ENCODE measurements at places on chromosomes 1 and 21.

DNA sequence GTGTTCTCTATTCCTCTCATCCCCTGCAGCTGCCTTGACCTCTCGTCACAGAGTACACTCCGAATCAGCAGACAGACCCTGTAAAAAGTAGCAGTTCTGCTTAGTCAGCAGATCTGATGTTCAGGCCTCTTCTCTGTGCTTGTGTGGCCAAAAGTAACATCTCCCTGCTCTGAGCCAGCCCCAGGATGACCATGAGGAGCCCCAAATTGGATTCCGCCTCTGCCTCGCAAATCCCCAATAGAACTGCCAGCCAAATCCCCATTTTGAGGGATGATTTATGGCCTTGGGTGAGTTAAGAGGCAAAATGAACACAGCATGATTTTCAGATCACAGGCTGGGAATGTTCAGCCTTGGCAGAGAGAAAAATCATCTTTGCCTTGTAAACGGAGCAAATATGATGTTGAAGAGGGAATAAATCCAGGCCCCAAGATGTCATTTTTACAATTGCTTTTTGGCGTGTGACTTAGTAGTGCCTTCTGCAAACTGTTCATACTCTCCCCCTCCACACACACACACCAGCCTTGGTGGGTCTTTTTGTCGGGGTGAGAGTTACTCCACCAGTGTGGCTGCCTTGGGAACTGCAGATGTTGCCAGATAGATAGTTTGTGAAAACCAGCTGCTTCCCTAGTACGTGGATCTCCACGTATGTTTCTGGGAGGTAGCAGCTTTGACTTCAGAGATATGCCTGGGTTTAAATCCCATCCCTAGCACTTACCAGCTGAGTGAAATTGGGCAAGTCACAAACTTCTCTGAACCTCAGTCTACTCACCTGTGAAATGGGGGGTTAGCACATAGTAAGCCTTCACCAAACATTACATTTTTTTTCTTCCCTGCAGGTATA, 77.8 kb downstream of the MAN1C1 start:
- no peak for DNase-seq

GRCh38 chr1:150760013-150760412, 5.6 kb downstream of the CTSS start:
- DNase-seq, result no peak

- no peak for DNase-seq
Observed at GRCh38 chr1:99445486-99445885, 181.2 kb downstream of the PLPPR4 start.

GRCh38 chr1:209363112-209363511, 220.4 kb upstream of the CAMK1G start:
- no peak for DNase-seq

GRCh38 chr1:4565166-4565565, 89.2 kb upstream of the AJAP1 start:
- no peak for DNase-seq

DNA sequence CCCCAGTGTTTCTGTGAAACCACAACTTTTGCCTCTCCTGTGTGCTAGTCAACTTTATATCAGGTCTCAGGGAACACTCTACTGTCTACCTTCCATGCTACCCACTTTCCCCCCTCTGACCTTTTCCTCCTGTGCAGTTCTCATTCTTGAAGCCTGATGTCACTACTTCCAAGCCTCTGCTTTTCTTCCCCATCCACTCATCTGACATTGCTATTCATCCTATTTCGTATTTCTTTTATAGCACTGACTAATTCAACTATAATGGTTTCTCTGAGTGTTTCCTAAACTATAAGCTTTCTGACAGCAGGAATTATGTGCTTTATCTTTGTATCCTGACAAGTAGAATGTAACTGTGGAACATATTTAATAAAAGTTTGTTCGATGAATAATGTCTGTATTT, 18.2 kb upstream of the DPH5 start:
- no peak for DNase-seq

DNA sequence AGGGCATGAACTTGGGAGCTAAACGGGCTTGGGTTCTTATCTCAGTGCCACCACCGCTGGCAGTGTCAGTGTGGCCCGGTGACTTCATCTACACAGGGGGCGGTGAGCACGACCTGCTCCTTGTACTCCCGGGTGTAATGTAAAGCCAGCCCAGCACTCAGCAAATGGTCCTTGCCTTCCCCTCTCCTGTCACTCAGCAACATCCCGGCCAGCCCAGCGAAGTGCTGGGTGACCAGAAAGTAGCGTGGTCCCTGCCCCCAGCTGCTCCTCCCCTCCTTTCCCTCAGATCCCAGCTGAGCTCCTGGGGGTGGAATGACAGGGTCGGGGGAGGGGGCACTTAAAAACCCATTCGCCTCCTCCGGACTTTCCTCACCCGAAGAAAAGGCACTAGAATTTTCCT, 7.2 kb downstream of the KCNN3 start:
- DNase-seq, result no peak

DNA sequence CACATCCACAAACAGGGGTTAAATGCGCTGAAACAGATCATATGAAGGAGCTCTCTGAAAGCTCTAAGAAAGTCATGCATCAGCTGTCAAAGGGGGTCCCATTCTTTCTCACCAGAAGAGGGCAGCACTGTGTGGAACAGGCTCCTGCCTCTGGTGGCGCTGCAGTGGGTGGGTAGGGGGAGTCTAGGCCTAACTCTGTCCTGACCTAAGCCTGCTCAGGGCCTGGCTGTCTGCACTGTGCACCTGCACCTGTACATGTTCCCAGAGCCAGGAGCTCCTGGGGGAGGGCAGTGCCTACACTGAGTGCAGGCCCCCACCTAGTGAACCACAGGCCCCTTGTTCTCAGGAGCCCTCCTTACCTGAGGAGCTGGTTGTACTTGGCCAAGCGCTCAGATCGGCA, 16.0 kb downstream of the ENO1 start:
- DNase-seq, result peak; percentile 32

GRCh38 chr1:8357329-8358101, 39.6 kb downstream of the SLC45A1 start:
- DNase-seq, result no peak

All from stimulated activated CD8-positive, alpha-beta memory T cell treated with anti-CD3 and anti-CD28 coated beads, Interleukin-4, amount 100 ng/mL, for 4 hours (primary cell).